ENCODE measurements at places on chromosomes 12 and 14.

DNA sequence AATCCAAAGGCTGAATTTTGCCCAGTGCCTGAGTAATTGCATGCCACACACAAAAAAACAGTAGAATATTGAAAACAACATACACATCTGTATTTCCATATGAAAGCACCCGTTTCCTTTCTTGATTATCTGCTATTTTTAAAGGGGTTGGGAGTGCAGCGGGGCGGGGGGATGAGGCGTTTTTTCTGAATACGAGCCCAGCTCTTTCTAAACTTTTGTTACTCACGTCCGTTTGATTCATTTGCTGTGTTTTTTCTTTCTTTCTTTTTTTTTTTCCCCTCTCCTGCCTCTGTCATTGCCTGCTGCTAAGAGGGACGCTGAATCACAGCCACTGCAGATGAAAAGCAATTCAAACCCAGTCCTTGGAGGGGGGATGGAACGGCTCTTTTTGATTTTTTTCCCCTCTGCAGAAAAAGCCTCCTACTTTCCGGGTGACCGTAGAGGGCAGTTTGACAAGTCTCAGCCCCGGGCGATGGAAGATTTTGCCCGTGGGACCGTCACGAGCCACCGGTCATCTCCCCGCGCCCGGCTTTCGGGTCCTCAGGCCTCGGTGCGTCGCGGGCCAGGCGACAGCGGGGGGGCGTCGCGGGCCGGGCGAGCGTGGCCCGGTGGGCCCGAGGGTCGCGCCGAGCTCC lies 572 bp upstream of the RASSF8 start:
- peak; percentile 57 for DNase-seq

DNA sequence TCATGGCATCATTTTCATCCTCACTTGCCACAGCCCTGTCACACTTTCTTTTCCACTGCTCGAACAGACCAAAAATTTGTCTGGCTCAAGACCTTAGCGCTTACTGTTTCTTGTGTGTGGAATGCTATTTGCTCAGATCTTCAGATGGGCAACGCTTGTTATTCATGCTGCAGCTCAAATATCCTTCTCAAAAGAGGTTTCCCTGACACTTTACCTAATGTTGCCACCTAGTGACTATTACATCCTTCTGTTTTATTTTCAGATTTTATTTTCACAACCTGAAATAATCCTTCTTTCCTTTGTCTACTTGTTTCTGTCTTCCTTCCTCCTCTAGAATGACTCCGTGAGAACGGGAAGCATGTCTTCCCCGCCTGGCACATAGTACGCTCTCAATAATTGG lies 5.6 kb downstream of the FBXO33 start:
- no peak for DNase-seq

GRCh38 chr14:55200651-55201050 lies 9.3 kb upstream of the DLGAP5 start:
- DNase-seq = no peak

- DNase-seq = no peak
Observed at GRCh38 chr12:115313929-115314328, 630.0 kb upstream of the TBX3 start.

DNA sequence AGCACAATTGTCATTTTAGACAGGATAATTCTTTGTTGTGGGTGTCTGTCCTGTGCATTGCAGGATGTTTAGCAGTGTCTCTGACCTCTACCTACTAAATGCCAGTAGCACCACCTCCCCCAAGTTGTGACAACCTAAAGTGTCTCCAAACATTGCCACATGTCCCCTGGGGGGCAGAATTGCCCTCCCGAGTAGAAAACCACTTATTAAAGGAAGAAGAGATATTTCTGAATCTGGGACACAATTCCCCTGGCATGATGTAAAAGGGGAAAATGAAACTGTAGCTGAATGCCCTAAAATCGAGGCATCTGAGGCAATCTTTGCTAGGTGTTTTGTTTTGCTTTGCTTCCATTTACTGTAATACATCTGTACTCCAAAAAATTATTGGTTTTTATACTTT lies 116.8 kb upstream of the NAP1L1 start:
- no peak for DNase-seq

DNA sequence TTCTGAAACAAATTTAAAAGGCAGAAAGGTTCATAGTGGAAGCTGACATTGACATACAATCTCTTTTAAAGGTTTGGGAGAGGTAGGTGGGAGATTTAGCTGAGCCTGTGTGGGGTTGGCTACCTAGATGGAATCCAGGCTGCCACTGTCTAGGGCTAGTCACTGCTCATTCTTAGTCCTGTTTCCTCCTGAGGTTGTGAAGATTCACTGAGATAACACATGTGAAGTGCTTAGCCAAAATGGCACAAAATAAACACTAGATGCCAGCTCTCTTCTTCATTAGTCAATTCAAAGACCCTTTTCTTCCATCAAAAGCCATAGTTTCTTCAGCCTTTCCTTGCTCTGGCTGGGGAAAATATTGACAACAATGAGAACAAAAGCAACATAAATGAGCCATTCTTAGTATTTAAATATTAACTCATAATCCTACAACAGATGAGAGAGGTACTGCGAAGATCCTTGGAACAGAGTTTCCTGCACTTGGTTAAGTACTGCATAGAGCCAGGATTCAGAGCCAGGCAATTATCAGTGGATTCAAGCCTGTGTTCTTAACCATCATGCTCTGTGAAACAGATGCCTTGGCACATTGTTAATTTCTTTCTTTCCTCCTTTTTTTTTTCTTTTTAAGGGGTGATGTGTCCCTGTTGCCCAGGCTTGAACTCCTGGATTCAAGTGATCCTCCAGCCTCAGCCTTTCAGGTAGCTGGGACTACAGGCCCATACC lies 3.5 kb downstream of the MYF6 start:
- DNase-seq = no peak

DNA sequence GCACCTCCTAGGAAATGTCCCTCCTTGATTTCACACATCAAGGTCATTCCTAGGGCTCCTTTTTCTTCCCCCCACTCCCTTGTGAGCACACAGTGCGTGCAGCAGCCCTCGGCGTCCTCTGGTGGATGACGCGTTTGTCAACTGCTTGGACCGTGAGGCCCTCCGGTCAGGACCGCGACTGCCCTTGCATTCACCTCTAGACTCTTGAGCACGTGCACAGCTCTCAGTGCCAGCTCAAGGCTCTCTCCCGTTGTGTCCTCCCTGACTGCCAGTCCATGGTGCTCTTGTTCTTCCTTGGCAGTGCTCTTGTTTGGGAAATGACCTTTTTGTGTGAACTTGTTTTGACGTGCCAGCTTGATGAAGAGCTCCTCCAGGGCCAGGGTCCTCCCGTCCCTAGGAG lies 67.9 kb downstream of the TSPAN9 start:
- no peak for DNase-seq

DNA sequence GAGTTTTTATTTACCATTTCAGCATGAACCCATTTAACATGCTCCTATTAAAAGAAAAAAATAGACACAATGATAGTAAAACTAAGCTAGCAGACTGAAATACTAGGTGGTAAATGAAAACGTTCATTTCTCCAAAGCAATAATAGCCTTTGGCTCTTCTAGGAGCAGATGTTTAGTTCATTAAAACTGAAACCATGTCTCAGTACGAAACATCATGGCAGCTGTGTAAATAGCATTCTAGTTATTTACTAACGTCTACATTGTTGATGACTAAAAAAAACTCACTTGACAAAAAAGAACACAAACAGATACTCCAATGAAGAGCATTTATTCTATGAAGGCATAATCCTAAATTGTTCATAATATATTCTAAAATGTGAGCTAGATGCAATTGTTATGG lies 17.9 kb downstream of the RECQL start:
- DNase-seq = no peak

GRCh38 chr12:5038781-5039311 lies 4.8 kb upstream of the KCNA5 start:
- no peak for DNase-seq

DNA sequence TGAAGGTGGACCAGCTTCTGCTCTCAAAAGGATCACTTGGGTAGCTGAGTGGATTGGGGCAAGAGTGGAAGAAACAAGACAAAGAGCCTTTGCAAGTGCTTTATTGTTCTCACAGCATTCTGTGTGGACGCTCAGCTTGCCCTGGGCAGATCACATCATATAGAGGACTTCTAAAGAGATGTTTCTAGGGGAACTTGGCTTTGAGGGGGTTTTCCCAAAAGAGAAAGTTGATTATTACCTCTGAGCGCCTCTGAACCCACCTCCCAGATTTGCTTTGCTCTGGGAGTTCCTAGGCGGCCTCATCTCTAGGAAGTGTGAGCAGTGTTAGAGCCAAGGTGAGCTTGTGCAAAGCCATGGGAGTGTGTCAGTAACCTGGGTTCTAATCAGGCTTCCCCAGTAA lies 81.7 kb downstream of the RIN3 start:
- peak; percentile 45 for DNase-seq

DNA sequence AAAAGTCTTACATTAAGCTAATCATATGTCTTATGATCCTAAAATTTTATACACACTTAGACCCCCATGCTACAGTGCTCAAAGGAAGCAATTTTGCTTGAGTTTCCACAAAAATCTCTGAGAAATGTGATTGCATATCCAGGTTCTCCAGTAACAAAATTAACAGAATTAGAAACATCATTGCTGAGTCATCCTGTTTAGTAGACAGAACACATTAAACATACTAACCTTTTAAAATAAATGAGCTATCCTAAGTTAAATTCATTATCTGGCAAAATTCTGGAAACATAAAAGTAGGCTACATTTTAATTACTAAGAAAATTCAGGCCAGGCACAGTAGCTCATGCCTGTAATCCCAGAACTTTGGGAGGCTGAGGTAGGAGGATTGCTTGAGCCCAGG lies 94.7 kb downstream of the DENND5B start:
- DNase-seq = no peak

GRCh38 chr14:91862417-91862816 lies 4.9 kb downstream of the TC2N start:
- DNase-seq = no peak

- DNase-seq = no peak
Observed at GRCh38 chr14:76868454-76869170, 42.4 kb downstream of the LRRC74A start.

DNA sequence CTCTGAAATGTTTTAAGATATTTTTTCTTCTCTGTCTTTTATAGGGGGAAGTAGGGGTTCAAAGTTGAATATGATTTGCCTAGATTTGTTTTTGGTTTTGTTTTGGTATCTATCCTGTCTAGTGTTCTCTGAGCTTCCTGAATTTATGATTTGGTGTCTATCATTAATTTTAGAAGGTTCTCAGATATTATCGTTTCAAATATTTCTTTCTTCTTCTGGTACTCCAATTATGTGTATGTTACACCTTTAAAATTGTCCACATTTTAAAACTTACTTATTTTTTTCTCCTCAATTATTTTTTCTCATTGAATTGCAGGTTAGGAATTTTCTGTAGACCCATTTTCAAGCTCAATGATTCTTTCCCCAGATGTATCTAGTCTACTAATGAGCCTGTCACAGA lies 13.8 kb upstream of the DCN start:
- no peak for DNase-seq

Measured in activated CD8-positive, alpha-beta memory T cell treated with anti-CD3 and anti-CD28 coated beads for 24 hours (primary cell).